Ovary (tissue), 10 donors: ENCODE measurements at places on chromosomes 5 and 9.

GRCh38 chr9:108816037-108816436, 39.7 kb downstream of the ACTL7B start:
- DNase-seq: no peak

DNA sequence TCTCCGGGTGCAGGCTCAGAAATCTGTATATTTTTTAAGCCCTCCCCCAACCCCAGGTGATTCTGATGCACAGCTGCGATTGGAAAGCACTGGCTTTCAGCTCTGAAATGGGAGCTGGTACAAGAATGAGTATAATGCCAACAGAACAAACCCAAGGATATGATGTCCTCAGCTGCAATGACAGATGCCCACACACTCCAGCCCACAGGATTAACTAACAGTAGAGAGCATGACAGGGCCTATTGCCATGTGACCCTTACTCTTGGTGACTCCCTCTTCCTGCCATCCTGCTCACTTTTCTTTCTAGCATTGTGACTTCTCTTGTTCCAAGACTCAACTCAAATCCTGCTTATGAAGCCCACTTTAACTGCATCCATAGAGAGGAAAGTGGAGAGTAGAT, 174.5 kb downstream of the FGF18 start:
- DNase-seq: no peak

DNA sequence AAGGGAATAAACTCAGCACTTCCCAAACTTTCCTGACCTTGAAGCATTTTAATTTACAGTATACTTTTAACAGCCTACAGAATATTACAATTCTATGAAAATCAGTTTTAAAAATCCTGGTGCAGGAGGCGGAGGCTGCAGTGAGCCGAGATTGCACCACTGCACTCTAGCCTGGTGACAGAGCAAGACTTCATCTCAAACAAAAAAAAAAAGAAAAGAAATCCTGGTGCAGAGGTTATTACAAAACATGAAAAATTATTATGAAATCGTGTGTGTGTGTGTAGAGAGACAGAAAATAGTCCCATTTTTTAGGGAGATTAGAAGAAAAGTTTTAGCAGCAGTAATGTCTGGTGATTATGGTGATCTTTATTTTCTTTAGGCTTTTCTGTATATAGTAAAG, 26.9 kb downstream of the GOLPH3 start:
- DNase-seq: no peak

- DNase-seq: no peak
Measured at GRCh38 chr9:75235632-75236031, 147.3 kb downstream of the OSTF1 start.

DNA sequence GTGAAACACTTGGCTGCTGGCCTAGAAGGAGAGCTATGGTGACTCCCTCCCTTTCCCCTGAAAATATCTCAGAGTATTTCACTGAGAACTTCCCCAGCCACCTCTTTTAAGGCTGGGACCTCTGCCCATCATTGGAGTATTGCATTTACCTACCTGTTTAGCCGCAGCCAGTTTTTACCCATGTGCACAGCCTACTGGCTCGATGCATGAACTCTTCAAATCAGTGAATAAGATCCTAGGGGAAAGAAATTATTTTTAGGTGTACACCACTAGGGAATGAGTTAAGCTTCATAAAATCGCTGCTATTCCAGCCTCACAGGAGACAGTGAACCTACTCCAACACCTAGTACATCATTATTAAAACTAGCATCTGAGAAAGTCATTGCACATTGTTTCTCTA, 16.8 kb upstream of the FAM174A start:
- DNase-seq: no peak

DNA sequence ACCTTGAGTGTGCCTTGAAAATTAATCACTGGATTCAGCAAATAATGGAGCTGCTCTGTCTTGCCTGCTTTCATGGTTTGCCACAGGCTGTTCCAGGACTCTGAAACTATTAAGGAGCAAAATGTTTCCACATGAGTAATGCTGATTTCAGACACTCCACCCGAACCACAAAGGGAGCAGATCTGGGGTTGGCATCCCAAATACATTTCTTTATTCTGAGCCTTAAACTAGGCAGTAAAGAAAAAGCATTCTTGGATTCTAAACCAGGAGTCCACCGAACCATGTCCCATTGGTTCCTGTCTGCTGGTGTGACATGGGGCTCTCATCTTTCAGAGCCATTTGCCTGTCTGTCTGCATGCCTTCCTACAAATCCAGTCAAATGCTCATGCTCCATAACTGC, 10.1 kb upstream of the C1QTNF3 start:
- DNase-seq: no peak

DNA sequence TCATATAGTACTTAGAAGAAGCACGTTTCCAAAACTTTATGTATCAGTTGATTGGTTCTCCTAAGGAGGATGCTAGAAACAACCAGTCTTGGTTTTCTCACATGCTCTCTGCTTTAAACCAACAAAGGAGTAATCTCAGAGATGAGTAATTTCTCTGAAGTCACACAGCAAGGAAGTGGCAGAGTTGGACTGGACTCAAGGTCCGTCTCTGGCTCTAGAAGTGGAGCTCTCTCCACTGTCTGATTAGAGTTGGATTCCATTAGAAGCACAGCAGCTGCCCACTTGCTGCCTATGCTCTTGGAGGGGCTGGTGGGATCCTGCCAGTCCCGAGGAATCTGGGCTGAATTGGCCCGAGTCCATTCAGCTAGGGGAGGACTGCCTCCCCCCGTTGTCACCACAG, 21.0 kb downstream of the RALGPS1 start:
- no peak for DNase-seq

GRCh38 chr9:14256588-14256987, 57.4 kb downstream of the NFIB start:
- DNase-seq: no peak
